Lower lobe of right lung (tissue), 2 donors: ENCODE measurements at places on chromosomes 7 and 10. TPM values are rescaled to one million over a fixed set of nuclear protein-coding genes. Genes with fewer than 3 reads are reported as not detected.

GRCh38 chr10:49010865-49011264 is 71.2 kb upstream of the LRRC18 start:
- H3K4me3 ChIP-seq = no peak overlapping the region
- H3K36me3 ChIP-seq = no peaks in the 10 kb centered on the region
- no peaks in the 10 kb centered on the region for H3K27me3 ChIP-seq
- peaks cover 20% of the 10 kb centered on the region for H3K4me1 ChIP-seq

GRCh38 chr7:11858622-11859302 is 26.8 kb upstream of the THSD7A start:
- DNase-seq = no peak
- no peak overlapping the region for H3K27ac ChIP-seq
- H3K4me3 ChIP-seq = no peak overlapping the region
- no peaks in the 10 kb centered on the region for H3K4me1 ChIP-seq
- no peaks in the 10 kb centered on the region for H3K27me3 ChIP-seq

- no peaks in the 10 kb centered on the region for H3K4me1 ChIP-seq
- H3K36me3 ChIP-seq = peaks cover 6% of the 10 kb centered on the region
- no peak for DNase-seq
- no peak overlapping the region for H3K27ac ChIP-seq
- H3K4me3 ChIP-seq = no peak overlapping the region
- H3K27me3 ChIP-seq = no peaks in the 10 kb centered on the region
Measured at GRCh38 chr10:102704915-102705314, 9.3 kb downstream of the ARL3 start.

DNA sequence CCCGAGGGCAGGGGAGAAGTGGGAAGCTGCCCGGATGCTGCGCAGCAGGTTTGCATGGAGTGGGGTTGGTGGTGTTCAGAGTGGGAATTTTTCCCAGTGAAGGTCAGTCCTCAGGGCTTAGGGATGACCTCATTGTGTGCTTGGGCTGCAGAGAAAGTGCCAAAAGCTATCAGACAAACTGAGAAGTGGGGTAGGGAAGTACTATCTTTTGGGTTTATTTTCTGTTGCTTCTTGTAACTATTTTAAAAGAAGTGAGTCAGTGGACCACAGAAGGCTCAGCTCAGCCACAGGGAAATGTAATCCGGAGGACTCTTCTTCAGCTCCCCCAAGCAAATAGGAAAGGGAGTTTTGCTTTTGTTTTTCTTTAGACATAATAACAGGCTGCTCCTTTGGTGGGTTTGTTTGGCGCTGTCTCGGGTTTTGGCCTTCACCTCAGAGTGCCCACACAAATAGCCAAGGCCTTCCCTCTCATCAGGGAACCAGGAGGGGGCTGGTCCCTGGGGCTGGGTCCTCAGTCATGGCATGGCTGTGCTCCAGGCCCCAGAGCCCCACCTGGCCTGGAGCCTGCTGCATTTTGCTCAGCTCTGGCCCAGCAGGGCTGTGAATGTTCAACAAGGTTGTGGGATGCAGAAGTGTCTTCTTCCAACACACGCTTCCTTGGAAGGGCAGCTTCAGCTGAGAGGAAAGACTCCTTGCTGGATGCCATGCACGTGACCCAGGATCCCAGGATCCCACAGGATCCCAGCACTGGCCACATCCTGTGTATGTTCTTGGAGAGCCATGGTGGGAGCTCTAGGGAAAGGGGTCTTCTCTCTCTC is 5.4 kb upstream of the FAM170B start:
- no peaks in the 10 kb centered on the region for H3K36me3 ChIP-seq
- H3K27me3 ChIP-seq = no peaks in the 10 kb centered on the region
- H3K4me3 ChIP-seq = no peak overlapping the region
- no peak for DNase-seq
- peak overlapping the region; percentile 65 for H3K27ac ChIP-seq

DNA sequence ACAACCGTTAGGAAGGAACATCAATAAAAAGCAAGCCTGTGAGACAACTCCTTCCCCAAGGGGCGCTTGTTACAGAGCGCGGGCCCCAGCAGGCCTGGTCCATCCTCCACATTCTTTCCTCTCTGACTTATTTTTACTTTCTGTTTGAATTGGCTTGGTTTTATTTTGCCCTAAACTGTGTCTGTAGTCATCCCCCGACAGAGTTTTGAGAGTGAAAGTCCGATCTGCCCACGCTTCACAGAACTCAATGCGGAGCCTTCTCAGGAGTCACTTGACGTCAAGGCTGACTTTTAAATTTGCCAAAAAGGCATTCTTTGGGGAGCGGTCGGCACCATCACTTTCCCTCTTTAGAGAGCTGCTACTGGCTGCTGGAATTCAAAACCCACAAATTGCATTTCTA is 150.1 kb upstream of the KLF6 start:
- H3K36me3 ChIP-seq = no peaks in the 10 kb centered on the region
- peak overlapping the region; percentile 59 for H3K27ac ChIP-seq
- no peaks in the 10 kb centered on the region for H3K27me3 ChIP-seq
- DNase-seq = no peak
- peaks cover 9% of the 10 kb centered on the region for H3K4me1 ChIP-seq

DNA sequence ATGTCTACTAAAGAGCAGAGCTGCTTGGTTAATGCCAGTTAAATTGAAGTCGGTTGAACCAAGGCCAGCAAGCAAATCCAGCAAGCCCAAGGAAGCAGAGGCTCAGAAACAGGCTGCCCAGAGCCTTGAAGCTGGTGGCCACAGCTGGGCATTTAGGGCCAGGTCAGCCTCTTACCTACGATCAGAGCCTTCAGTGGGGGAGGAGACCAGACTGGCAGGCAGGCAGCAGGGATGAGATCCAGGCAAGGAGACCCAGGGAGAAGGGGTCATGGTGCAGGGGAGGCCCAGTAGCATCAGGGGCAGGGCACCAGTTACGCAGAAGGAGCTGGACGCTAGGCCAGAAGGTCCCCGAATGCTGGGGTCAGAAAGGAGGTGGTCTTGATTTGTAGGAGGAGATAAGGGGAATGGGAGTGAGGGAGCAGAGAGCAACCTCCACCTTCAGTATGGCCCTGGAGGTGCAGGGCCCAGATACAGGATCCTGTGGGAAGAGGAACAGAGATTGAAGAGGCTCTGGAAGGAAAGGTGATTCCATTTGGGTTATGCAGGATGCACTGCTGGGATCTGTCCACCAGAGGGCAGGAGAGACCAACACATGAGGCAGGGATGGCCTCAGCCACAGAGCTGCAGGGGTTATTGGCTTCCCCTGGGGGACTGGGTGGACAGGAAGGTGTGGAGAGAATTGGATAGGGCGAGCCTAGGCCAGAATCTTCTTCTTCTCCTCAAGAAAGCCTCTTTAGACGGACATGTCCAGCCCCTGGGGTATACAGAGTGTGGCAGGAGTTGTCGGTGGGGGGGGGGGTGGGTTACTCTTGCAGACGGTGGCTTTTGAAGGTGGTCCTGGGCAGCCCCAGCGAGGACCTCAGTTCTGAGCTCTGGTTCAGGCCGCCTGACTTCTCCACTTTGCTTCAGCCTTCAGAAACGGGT is 132.6 kb upstream of the PODXL start:
- H3K27ac ChIP-seq = no peak overlapping the region
- H3K4me1 ChIP-seq = no peaks in the 10 kb centered on the region
- H3K4me3 ChIP-seq = no peak overlapping the region
- no peak for DNase-seq

DNA sequence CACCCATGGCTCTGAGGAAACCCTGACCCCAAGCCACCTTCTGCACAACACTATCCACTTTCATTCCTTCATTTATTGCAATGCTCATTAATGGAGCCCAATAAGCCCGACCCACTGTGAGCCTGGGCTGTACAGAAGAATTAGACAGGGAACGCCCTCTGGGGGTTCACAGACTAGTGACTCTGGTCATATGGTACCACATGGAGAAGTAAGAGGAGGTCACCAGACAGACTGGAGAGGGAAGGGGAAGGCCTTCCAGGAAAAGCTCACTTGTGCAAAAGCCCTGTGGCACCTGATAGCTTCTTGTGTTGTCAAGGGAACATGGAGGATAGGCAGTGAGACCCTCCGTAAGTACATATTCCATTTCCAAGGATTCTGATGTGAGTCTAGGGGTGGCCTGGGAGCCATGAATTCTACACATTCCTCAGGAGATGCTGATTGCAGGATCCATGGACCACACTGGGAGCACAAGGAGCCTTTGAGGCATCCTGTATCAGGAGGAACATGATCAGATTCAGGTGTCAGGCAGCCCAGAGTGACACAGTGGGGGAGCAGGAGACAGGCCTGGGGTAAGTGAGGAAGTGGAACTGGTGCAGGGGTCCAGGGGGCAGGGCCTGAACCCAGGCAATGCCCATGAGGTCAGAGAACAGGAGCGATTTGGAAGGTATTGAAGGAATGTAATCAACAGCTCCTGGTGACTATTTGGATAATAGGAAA is 19.9 kb downstream of the TMEM72 start:
- H3K4me1 ChIP-seq = peaks cover 14% of the 10 kb centered on the region
- H3K36me3 ChIP-seq = no peaks in the 10 kb centered on the region
- H3K4me3 ChIP-seq = no peak overlapping the region
- H3K27me3 ChIP-seq = no peaks in the 10 kb centered on the region
- no peak overlapping the region for H3K27ac ChIP-seq
- no peak for DNase-seq

GRCh38 chr10:14688606-14689005 is 86.1 kb downstream of the FAM107B start:
- peaks cover 11% of the 10 kb centered on the region for H3K4me1 ChIP-seq
- DNase-seq = no peak
- H3K27me3 ChIP-seq = no peaks in the 10 kb centered on the region
- no peak overlapping the region for H3K27ac ChIP-seq
- no peaks in the 10 kb centered on the region for H3K36me3 ChIP-seq

DNA sequence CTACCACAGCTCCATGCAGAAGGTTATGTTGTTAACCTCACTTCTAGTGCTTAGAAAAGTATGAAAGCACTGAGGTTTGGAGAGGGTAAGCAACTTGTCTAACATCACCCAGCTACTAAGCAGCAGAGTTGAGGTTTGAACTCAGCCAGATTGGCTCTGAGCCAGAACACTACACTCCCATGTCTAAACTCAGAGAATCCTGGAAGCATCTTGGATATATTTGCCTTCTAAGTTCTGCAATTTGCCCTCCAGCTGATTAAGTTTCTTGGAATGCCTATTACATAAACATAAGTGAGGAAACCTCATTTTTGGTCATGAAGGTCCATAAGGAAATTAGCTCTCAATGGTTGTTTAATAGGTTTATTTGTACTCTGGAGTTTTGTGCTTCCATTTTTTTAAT is 78.1 kb upstream of the PHYHIPL start:
- H3K4me3 ChIP-seq = no peak overlapping the region
- H3K27me3 ChIP-seq = no peaks in the 10 kb centered on the region
- H3K27ac ChIP-seq = no peak overlapping the region

DNA sequence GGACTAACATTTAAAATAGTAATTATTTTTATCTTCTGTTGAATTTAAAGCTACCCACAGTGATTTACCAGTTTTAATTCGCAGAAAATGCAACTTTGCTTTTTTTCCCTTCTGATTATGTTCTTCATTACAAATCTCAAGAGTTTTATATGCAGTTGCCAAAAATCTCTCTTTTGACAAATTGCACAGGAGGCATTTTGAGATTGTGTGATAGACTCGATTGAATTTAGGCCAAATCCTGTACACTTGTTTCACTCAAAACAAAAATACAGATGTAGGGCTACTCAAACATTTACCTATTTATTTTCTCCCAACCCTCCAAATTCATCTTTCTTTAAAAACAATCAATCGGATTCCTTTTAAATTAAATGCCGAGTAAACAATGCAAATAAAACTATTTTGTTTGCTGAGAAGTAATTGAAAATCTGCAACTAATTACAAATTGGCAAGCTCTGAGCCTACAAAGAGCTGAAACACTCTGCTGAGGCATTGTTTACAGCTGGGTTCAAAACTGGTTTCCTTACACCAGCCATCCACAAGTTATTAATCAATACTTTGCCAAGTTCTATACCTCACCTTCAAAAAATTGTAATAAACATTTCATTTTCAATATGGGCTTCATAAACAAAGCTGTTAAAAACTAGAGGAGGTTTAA is 214.9 kb upstream of the TCF7L2 start:
- no peak overlapping the region for H3K27ac ChIP-seq
- DNase-seq = no peak
- no peaks in the 10 kb centered on the region for H3K4me1 ChIP-seq
- H3K4me3 ChIP-seq = no peak overlapping the region

DNA sequence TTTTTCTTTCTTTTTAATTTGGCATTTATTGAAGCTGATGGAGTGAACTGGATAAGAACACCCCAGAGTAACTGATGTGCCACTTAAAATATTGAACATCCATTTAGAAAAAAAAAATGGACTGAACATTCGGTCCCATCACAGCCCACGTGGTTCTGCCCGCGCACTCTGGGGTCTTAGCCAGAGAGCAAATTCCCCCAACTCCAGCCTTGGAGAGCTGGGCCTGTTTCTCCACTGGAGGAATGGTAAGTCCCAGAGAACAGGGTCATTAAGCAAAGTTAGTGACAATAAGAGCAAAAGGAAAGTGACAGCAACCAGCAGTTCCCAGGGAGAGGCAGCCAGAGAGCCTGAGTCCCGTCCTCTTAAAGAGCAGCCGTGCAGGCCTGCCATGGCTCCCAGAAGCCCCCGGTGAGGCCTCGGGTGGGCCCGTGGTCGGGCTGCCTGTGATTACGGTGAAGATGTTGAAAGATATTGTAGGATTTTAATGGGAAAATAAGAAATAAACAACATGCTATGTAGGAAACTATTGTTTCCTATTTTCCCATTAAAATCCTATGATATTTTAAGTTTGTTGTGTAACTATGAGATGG is 487.9 kb upstream of the MKI67 start:
- H3K27me3 ChIP-seq = no peaks in the 10 kb centered on the region
- H3K27ac ChIP-seq = no peak overlapping the region
- H3K4me1 ChIP-seq = no peaks in the 10 kb centered on the region
- H3K4me3 ChIP-seq = no peak overlapping the region
- DNase-seq = no peak

- H3K27me3 ChIP-seq = no peaks in the 10 kb centered on the region
- H3K36me3 ChIP-seq = peaks cover 15% of the 10 kb centered on the region
- no peak overlapping the region for H3K27ac ChIP-seq
- no peak overlapping the region for H3K4me3 ChIP-seq
Measured at GRCh38 chr7:17318146-17318545, 19.7 kb downstream of the AHR start.

DNA sequence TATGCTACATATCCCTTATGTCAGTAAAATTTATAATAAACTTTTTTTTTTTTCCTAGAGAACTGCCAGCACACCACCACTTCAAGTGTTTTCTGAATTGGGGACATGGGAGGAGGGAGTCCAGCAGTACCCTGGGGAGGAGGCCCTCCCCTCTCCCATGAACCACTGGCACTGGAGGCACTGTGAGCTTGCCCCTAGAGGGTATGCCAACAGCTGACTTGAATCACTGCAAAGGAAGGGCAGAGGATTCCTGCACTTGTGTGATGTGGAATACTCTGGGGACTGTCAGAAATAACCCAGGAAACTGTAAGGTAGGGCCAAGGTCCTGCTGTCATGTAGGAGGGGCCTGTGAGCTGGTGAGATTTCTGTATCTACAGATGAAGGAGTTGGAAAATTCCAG is 8.5 kb upstream of the ARMS2 start:
- DNase-seq = no peak
- peaks cover 6% of the 10 kb centered on the region for H3K4me1 ChIP-seq
- no peak overlapping the region for H3K27ac ChIP-seq

- H3K27ac ChIP-seq = peak overlapping the region; percentile 2
- no peaks in the 10 kb centered on the region for H3K27me3 ChIP-seq
- H3K36me3 ChIP-seq = peaks cover 41% of the 10 kb centered on the region
- DNase-seq = no peak
Measured at GRCh38 chr7:130982160-130982638, 248.2 kb upstream of the KLF14 start.

Gene PLEKHS1
- total RNA-seq = 7.0 TPM

Gene ZNF503
- 28.3 TPM for total RNA-seq

Gene ATRNL1
- total RNA-seq = 0.92 TPM

Gene EMX2
- not detected for total RNA-seq

Gene TMEM196
- not detected for total RNA-seq
